ENCODE measurements at places on chromosomes 2 and 18.

- no peak for DNase-seq
These were observed 108.6 kb downstream of the EHBP1 start for GRCh38 chr2:62814123-62814522.

GRCh38 chr18:2627821-2628276 is 27.7 kb upstream of the SMCHD1 start:
- DNase-seq: peak; percentile 52

- DNase-seq: peak; percentile 67
These were observed 44.5 kb downstream of the USP34 start for GRCh38 chr2:61426267-61426897.

DNA sequence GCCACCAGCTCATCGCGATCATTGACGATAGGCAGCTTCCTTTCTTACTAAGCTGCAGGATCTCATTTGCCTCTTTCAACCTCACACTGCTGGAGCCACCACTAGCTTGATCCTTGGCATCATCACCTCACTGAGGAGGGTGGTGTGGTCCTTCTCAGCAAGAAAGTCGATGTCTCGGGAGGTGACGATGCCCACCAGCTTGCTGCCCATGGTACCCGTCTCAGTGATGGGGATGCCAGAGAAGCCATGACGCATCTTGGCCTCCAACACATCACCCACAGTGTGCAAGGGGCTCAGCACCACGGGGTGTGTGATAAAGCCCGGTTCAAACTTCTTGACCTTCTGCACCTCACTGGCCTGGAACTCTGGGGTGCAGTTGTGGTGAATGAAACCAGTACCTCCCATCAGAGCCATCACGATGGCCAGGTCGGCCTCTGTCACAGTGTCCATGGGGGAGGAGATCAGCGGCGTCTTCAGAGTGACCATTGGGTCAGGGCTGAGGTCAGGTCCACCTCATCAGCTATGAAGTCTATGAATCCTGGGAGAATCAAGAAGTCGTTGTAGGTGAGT is 22.5 kb downstream of the CFLAR start:
- DNase-seq: no peak

- DNase-seq: no peak
These were observed 22.1 kb upstream of the KCNG2 start for GRCh38 chr18:79775441-79776221.

- no peak for DNase-seq
These were observed 22.1 kb downstream of the MROH2A start for GRCh38 chr2:233800208-233800607.

GRCh38 chr2:176126929-176127773 is 2.4 kb upstream of the HOXD8 start:
- peak; percentile 30 for DNase-seq

DNA sequence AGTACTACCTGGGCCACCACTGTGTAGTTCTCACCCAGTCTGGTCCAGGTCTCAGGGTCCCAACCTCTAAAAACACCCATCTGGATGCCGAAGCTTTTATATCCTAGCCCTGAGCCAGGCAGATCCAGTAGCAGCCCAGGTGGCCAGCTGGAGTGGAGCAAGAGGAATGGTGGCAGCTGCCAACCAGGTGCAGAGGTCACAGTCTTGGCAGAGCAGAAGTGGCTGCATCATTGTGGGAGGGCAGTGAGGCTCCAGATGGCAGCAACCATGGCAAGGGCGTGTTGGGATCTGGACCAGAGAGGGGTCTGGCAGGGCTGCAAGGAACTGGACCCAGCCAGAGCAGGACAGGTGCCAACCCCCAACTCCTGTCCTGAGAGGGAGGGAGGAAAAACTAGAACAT is 72.2 kb upstream of the AGAP1 start:
- no peak for DNase-seq

GRCh38 chr2:240214790-240215675 is 74.6 kb upstream of the OTOS start:
- no peak for DNase-seq

DNA sequence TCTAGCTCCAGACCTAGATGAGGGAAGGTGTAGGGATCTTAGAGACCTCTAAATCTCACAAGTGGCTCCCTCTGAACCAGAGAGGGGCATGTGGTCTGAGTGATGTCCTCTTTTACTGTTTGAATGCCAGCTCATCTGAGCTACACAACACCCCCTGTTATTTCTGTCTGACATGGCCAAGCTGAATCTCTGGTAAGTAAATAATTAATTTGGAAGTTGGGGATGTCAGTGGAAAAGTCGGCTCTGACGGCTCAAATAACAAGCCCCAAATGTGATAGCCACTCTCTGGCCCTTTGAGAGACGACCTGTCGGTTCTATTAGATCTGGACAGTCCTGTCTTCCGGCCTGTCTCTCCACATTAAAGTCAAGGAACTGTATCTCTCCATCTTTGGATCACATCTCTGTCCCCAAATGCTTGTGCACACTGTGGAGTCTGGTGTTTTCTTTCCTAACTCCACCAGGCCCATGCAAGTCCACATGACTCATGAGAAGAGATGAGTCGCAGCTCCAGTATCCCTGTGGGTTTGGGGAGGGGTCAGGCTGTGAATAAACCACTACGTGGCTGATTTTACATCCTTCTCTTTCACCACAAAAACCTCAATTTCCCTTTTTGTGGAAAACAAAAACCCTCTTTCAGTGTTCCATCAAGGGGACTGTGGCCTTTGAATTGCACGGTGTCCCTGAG is 52.5 kb downstream of the SETBP1 start:
- DNase-seq: peak; percentile 34

GRCh38 chr2:55111230-55111569 is 60.9 kb upstream of the RTN4 start:
- no peak for DNase-seq

GRCh38 chr2:65392609-65393008 is 39.8 kb downstream of the SPRED2 start:
- no peak for DNase-seq
